NCI-H2171 treated with DMSO at 0.1 percent for 48 hours (cell line): ENCODE measurements at places on chromosomes 5 and 9.

- DNase-seq = no peak
Observed at GRCh38 chr5:5306696-5307095, 115.8 kb upstream of the ICE1 start.

- no peak for DNase-seq
Observed at GRCh38 chr5:148687427-148687826, 33.1 kb upstream of the HTR4 start.

DNA sequence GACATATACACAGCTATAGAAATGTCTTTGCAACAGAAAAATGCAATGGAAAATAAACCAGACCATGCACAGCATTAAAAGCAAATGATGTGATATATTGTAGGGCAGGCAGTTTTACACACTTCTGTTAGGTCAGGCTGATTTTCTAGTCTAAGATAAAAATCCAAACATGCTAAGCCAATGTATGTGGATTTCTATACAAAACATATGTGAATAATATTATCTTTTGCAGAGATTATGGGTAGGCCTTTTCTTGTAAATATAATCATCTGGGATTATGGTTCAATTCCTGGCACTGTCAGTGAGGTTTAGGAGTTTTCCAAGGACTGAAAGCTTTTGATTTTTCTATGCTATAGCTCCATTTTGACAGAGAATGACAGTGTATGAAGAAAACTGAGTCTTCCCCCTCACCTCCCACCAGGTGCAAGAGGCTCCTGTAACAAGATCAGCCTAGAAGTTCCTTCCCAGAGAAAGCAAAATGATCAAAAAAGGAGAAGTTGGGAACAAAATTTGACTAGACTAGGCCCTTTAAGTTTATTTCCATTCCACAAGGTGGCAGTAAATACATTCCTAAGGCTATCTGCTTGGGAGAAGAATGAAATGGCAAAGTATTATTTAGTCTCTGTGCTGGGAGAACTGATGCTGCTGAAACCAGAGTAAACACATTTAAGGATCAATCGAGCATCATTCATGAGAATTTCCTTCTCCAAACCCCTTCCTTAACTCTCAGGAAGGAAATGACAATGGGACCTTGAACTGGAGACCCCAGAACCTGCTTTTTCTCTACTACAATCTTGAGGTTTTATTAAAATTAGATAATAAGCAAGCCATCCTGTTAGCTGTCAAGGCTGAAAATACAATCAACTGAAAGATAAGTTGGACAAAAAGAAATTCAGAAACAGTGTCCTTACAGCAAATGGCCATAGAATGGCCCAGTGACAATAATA is 133.0 kb upstream of the TUT7 start:
- peak; percentile 55 for DNase-seq

DNA sequence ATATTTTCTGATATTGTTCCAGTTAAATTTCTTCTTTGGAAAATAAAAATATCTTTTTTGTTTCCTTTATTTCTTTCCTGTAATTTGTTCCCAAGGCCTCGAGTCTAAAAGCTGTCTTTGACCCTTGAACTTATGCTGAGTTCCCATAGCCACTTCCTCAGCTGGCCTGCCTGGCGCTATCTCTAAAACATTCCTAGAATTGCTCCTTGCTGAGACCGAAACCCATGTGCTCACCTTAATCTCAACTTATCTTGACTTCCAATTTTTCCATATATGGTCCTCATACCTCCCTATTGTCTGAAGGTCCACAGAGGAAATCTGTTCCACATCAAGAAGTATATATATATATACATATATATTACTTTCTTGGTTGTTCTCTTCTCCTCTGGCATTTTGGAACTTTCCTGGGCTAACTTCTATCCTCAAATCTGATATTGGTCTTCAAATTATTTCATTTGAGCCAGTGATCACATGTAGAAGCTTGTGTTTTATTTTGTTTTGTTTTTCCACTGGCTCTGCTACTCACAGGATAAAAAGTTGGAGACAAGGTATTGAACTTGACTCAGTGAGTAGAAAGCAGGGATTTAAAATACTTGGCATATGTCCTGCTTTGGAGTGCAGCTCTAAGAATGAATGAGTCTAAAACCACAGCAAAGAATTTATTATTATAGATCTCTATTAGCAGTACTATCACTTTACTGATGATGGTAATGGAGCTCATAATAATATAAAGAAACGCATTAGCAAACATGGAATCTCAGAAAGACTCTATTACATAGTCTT is 45.2 kb downstream of the ENC1 start:
- no peak for DNase-seq

DNA sequence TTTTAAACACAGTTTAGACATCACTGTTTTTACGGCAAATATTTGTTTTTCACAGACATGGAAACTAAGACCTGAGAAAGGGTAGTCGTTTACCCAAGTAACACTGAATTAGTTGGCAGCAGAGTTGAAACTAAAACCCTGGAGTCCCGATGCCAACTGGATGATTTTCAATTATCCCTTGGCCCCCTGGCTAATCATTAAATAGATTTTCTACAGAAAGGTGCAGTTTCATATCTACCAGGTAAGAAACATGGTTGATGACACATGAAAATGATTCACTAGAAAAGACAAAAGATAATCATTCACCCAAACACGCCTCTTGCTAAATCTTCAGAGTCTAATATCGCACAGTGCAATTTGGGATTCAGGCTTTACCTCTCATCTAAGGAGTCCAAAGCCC is 136.9 kb downstream of the SEMA5A start:
- DNase-seq = no peak

GRCh38 chr5:111681414-111682120 is 75.4 kb downstream of the NREP start:
- no peak for DNase-seq

GRCh38 chr9:94985649-94986048 is 259.1 kb downstream of the AOPEP start:
- no peak for DNase-seq

DNA sequence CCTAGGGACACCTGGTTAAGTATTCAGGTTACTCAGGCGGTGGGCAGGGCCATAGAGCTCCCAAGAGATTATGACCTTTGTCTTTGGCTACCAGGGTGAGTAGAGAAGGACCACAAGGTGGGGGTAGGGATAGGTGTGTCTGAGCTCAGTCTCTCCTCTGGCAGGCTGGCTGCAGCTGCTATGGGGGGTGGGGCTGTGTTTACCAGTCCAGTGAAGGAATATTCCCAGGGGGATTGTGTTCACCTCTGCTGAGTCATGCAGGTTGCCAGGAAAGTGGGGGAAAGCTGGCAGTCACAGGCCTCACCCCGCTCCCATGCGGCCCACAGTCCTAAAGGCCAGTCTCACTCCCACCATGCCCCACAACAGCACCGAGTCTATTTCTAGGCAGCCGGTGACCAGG is 53.6 kb upstream of the POU5F2 start:
- DNase-seq = peak; percentile 46

GRCh38 chr9:16310278-16311110 is 560.0 kb downstream of the BNC2 start:
- DNase-seq = no peak

DNA sequence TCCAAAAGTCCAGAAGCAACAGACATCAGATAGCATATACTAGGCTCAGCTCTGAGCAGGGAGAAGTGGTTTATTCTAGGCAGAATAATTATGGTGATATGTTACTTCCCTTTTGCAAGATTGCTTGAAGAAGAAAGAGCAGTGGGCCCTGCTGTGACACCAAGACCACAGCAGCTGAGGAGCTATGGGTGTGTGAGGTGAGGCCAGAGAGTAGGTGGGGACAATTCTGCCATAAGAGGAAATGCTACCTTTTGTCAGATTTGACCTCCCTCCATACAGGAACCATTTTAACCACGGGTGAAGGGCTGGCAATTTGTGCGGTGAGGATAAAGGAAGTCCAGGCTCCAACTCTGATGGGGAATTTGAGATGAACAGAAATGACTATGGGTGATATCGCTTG is 51.3 kb downstream of the TNFSF15 start:
- no peak for DNase-seq

DNA sequence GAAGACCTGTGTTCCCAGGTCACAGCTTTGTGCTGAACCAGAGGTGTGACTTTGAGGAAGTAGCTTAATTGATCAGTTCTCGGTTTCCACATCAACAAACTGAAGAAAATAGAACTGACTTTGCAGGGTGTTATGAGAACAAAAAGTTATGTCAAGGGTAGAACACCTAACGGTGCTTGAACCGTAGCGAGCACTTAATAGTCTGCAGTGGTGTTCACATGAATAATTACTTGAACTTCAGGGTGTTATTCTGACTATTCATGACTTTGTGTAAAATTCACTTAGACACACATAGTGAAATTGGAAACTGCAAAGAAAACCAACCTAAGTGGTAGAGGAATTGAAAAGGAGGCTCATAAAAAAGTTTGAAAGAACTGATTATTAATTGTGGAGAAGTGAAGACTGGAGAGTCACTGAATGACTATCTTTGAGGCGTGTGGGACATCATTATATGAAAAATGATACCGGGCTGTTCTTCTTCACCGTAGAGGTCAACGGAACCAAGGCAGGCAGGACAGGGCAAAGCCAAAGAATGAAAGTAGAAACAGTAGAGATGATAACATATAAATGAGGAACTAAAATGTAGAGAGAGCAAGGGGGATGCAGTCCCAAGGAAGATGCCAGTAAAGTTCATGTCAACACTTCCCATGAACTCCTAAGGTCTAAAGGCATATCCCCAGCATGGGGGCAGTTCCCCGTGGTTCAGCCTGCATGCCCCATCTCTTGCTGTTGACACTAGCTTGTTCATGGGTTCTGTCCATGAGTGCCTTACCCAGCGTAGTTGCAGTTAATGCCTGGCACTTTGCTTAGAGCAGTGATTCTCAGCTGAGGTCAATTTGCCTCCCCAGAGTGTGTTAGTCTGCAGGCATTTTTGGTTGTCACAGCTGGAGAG is 118.7 kb downstream of the ZNF462 start:
- DNase-seq = no peak

GRCh38 chr5:151677776-151678545 is 8.8 kb downstream of the SPARC start:
- DNase-seq = no peak

- DNase-seq = no peak
Observed at GRCh38 chr9:135671591-135672041, 8.5 kb downstream of the LCN9 start.

DNA sequence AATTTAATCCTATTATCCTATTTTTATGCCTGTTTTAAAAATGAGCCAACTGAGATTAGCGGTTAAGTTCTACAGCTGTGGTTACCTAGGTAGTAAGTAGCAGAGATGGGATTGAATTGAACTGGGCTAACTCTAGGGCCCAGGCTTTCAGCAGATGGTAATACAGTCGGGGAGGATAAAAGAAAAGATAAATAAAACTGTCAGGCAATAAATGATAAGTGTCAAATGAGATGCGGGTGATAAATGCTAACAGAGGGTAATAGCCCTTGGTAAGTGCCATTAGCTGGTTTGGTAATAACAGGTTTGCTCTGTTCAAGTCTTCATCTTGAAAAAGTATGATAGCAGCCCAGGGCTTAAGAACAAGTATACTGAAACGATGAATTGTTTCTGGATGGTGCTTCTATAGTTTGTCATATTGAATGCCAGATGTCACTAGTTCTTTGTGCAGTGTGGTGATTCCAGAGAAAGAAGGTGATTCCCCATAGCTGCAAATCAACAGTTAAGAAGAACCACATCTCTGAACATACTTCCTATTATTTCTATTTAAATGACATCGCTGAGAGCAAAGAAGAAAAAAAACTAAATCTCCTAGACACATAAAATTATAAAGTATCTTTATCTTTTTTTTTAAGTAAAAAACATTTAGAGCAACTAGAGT is 360.8 kb upstream of the PANK3 start:
- no peak for DNase-seq

DNA sequence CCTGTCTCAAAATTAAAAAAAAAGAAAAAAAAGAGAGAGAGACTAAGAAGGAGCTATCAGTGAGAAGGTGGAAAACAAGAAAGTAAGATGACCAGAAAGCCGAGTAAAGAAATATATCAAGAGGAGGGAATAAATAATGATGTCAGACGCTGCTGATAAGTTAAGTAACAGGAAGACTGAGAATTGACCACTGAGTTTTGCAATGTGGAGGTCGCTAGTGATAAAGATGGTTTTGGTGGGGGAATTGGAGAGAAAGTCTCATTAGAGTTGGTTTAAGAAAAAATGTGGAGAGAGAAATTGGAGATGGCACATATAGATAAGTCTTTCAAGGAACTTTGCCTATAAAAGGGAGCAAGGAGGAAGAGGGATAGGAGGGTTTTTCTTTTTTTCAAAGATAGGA is 91.9 kb downstream of the RAD23B start:
- DNase-seq = no peak

GRCh38 chr5:83417884-83418283 is 53.7 kb upstream of the VCAN start:
- DNase-seq = no peak

- no peak for DNase-seq
Observed at GRCh38 chr5:125129151-125129806, 382.8 kb upstream of the ZNF608 start.

GRCh38 chr5:73395256-73395655 is 53.3 kb downstream of the FOXD1 start:
- no peak for DNase-seq

GRCh38 chr5:113081091-113081839 is 104.7 kb downstream of the DCP2 start:
- no peak for DNase-seq

DNA sequence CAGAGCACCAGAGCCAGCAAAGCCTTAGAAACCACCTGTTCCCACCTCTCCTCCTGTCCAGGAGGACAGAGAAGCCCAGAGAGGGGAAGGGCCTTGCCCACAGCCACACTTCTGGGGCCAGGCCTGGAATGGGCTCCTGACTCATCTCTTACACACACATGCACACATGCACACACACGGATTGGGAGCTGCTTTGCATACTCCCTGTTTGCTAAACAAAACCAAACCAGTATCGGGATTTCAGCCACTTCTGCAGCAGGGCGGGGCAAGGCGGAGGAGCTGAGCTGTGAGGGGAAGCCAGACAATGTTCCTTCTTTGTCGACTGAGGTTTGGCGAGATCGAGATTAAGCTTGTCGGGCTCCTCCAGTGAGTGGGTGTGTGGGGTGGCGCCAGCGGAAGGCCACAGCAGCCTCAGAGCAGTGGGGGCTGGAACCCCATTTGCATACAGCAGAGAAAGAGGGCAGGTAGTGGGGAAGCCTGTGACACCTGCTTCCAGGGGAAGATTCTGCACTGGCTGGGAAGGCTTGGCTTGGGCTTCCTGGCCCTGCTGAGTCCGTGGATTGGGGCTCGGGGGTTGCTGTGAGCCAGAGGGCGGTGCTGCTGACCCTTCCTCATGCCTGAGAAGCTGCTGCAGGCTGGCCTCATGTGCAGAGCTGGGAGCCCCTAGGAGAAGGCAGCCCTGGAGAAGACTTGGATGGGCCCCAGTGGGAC is 16.1 kb downstream of the GFI1B start:
- no peak for DNase-seq

GRCh38 chr5:50849554-50849953 is 183.1 kb downstream of the PARP8 start:
- no peak for DNase-seq

DNA sequence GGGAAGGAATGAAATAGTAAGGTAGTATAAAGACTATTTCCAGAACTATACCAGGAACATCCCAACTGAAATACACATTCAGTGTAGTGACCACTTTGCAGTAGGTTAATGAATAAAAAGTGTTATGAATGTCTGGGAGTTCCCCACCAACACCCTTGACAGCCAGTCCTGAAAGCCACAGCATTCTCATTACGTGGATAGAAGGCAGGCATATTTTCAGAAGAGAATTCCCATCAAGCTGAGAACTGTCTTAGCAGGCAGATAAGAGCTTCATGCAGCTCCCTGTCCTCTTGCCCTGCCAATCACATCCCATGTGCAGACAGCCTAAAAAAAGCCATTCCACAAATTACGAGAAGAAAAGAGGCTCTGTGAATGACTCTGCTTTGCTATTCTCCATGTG is 695.0 kb downstream of the DTWD2 start:
- DNase-seq = no peak
